Activated naive CD4-positive, alpha-beta T cell treated with anti-CD3 and anti-CD28 coated beads, Interleukin-2, amount 50 U/mL, for 16 hours (primary cell): ENCODE measurements at places on chromosomes 5 and 9.

DNA sequence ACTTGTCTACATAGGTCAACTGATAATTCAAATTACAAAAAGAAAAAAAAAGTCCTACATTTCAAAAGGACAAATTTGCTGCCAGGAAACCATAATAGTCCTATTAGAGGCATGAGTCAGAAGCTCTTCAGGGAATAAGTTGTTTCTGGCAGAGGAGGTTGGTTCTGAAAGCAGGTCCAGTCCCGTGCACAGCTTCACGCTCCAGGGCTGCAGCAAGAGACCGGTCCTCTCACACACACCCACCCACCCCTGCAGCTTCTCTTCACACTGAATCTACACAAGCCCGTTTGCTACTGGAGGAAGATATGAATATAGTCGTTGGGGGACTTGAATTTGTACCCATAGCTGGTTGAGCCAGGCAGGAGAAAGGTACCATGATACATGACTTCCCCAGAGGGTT, 36.9 kb upstream of the SLC1A3 start:
- no peak for DNase-seq

- DNase-seq: no peak
Observed at GRCh38 chr5:32055891-32056866, 117.9 kb downstream of the GOLPH3 start.

DNA sequence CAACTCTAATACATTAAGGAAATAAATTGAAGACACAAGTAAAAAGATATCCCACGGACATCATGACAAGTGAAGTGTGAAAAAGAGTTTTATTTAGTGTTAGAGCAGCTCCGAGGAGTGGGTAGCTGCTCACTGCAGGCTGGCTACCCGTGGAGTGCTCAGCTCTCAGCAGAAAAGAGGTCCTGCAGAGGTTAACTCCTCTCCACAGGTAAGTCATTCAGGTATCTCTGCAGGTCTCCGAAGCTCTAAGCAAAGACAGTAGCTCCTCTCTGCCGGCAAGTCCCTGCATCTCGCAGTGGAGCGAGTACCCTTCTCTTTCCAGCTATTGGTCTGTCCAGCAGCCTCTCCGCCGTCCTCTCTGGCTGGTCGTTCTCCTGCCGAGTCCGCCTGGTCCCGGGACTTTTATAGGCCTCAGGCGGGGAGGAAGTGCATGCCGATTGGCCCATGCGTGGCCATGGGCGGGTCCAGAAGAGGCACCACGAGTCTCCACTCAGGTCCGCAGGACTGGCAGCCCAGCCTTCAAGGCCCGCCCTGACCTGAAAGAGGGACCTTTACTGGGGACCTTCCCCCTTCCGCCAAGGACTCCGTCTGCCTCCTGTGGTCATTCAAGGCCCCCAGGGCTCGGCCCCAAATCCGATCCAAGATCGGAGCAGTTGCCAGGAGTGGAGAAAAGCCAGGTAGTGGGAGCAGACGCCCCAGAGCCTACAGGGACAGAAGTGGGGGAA, 29.9 kb downstream of the BTNL9 start:
- DNase-seq: no peak

- DNase-seq: no peak
Observed at GRCh38 chr5:154575546-154576428, 97.8 kb upstream of the HAND1 start.

DNA sequence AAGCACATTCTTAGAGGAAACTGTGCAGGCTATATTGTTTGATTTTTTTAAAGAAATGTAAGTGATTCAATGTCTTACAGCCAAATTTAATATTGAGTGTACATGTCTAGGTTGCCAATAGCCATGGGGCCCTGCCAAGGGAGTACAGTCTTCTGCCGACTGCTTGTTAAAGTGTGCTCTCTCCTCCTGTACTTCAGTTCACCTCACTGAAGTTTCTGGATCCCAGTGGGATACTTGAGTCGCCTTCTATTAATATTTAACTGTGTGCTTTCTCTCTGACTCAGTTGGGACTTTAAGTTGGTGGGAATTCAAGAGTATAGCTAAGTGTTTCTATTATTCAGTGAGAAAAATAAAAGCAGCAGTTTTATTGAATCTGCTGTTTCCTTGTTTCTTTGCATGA, 44.5 kb upstream of the C5orf47 start:
- DNase-seq: no peak

GRCh38 chr9:108441726-108442125, 414.1 kb downstream of the ACTL7B start:
- no peak for DNase-seq

DNA sequence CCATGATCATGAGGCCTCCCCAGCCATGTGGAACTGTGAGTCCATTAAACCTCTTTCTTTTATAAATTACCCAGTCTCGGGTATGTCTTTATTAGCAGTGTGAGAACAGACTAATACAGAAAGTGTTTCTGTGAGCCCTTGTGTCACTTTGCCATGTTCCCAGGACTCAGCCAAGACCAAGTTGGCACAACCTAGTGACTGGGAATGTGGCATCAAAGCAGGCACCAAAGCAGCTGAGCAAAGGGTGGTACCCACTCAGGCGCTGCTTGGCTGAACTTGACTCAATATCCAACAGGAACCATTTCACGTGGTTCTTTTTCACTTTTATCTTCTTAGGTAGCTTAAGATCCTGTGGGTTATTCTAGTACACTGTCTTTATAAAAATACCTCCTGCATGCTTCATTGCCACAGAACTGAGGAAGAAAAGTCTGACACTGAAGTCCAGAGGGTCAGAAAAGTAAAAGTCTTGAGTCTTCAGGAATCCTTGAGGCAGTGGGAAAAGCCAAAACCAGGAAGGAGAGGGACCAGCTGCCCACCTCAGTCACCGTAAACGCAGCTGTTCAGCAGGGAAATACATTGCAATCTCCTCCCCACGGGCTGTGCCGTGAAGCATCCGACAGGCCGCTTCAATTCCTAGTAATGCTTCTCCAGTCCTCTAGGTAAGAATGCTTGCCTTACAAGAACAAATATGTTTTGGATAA, 90.5 kb upstream of the RETREG1 start:
- DNase-seq: no peak

DNA sequence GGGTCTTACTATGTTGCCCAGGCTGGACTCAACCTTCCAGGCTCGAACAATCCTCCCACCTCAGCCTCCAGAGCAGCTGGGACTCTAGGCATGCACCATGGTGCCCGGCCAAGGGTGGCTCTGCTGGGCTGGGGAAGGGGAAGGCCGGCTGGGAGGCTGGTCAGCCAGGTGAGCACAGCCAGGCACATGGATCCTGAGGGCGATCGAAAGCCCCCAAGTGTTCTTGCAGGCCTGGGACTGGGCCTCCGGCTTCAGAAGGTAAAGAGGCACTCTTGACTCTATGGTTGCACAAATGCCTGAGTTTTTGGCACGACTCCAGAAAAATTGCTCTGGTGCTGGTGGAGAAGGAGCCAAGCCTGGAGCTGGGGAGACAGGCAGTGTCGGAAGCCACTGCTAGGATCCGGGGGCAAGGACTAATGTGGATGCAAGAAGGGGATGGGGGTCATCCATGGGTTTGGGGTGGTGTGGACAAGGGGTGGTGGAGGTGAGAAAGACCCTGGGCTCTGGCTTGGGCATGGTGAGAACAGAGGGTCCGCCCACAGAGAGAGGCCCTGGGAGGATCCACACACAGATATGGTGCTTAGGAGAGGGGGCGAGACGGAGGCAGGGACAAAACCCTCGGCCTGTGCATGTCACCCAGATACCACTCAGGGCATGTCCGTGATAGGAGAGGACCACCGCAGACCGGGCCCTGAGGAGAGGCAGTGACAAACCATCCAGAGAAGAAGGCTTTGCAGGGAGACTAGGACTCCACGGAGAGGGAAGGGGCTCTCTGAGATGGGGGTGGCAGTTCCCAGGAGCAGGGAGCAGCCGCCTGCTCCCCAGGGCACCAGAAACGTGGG, 51.1 kb upstream of the COL5A1 start:
- no peak for DNase-seq

DNA sequence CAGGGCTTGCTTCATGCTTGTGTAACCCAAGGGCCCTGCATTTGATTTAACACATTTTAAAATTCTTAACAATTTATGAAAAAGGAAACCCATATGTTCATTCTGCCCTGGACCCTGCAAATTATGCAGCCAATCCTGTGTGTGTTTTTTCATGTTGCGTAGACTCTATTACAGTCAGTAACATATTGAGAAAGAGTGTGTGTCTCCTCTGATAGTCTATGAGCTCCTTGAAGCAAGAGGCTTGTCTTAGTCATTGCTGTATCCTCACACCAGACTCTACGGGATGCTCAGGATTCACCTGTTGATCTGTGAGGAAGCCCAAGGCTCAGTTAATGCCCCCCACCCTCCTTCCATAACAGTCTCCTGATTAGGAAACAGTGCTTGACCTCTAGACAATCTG, 177.3 kb upstream of the DMAC1 start:
- no peak for DNase-seq

- no peak for DNase-seq
Observed at GRCh38 chr5:161134956-161135355, 282.9 kb upstream of the ATP10B start.

- DNase-seq: no peak
Observed at GRCh38 chr5:93584596-93585040, 1.6 kb downstream of the NR2F1 start.

DNA sequence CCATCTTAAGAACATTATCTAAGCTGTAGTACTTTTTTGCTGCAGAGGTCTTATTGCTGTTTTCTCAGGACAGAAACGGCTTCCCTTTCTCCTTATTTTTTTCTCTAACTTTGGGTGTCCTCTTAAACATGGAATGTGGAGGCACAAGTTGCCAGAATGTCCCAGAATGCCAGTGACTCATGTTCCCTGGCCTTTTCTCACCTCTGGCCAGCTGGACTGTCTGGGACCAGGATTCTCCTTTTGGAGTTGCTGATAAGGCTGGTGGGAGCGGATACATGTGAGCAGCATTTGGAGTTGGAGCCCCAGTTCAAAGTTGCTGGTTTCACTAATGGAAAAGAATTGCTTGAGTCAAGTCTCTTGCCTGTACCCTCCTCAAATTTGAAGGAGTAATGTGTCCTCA, 112.8 kb downstream of the ARHGAP26 start:
- no peak for DNase-seq

GRCh38 chr9:121364077-121364476, 6.0 kb downstream of the STOM start:
- no peak for DNase-seq

- DNase-seq: no peak
Observed at GRCh38 chr5:35198686-35199085, 31.6 kb downstream of the PRLR start.

GRCh38 chr9:94993160-94993820, 266.8 kb downstream of the AOPEP start:
- DNase-seq: no peak

DNA sequence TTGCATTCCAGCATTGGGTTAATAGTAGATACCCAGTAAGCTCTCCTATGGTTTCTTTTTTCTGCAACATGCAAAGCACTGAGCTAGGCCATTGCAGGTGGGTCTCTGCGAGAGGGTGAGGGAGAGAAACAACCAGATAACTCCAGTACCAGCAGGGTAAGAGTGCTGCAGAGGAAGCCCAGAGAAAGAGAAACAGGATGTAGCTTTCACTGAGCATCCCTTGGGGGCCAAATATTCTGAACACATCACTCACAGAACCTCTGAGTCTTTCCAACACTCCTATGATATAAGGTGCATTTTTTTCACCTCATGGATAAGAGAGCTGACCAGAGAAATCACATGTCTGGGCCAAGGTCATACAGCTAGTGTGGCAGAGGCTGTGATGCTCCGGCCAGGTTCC, 76.7 kb downstream of the TRIM32 start:
- no peak for DNase-seq

- no peak for DNase-seq
Observed at GRCh38 chr9:84781458-84781857, 111.9 kb downstream of the NTRK2 start.

DNA sequence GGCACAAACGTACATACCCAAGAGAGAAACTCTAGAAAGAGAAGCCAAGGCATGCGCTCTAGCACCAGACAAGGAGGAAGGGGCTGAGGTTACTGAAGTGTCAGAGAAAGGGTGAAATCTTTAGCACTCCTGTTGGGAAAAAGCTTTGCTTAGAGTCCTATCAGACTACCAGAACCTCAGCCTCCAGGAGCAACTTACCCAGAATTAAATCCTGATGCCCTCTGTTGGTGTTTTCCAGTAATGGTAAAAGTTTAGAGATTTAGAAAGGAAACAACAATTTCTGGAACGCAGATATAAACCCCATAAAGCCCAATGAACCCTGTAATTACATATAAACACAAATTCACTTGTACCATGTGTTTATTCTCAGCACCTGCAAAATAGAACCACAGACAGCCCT, 33.2 kb upstream of the ASTN2 start:
- no peak for DNase-seq

DNA sequence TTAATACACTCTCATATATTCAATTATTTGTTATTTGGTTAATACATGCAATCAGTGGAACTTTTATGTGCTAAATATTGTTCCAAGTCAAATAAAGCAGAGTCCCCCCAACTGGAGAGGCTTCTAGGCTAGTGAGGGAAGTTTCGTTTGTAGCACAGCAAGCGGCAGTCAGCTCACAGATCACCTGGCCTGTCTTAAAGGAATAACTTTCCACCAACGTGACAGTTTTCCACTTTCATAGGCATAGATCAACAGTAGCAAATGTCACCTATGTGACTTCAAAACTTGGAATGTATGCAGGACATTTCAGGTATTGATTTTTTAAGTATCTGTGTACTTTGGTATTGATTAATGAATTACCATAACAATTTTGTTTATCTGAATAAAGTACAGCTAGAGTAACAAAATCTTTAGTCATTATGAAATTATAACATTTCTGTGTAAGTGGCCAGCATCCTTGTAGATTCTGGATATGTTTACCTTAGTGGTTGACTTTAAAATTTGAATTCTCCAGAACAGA, 129.7 kb upstream of the VCAN start:
- DNase-seq: no peak

DNA sequence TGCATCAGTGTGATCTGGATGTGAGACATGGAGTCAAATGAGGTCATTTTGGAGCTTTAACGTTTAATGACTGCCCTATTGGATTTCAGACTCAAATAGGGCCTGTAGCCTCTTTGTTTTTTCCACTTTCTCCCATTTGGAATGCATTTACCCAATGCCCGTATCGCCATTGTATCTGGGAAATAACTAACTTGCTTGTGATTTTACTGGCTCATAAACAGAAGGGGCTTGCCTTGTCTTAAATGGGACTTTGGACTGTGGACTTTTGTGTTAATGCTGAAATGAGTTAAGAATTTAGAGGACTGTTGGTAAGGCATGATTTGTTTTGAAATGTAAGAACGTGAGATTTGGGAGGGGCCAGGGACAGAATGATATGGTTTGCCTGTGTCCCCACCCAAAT, 494.6 kb downstream of the CHSY3 start:
- DNase-seq: no peak

- DNase-seq: no peak
Observed at GRCh38 chr5:76455531-76456133, 52.5 kb downstream of the IQGAP2 start.
